ENCODE measurements at places on chromosomes 5 and 9. TPM values are rescaled to one million over a fixed set of nuclear protein-coding genes. Genes with fewer than 3 reads are reported as not detected.

Gene OR13C2
- not detected for total RNA-seq

Gene CCNI2
- total RNA-seq, result not detected

Gene BARHL1
- total RNA-seq, result not detected

Gene SEC16A
- 28.8 TPM for total RNA-seq

- DNase-seq, result no peak
- no peak overlapping the region for H3K4me3 ChIP-seq
- no peaks in the 10 kb centered on the region for H3K27me3 ChIP-seq
- H3K36me3 ChIP-seq, result no peaks in the 10 kb centered on the region
These were observed 308.7 kb downstream of the AGTPBP1 start for GRCh38 chr9:85433046-85433445.

DNA sequence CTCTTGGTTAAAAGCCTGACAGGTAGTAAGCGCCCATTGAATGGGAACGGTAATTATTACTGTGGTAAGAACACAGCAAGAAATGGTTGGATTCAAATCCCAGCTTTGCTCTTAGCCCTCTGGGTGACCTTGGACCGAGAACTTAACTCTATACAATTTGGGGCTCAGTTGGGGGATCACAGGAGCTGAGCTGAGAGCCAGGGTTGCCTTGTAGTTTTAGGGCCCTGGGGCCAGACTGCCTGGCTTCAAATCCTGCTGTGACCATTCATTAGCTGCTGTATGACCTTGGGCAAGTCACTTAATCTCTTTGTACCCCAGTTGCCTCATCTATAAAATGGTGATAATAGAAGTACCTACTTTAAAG, 87.4 kb upstream of the SH3PXD2B start:
- H3K4me3 ChIP-seq, result no peak overlapping the region
- no peak overlapping the region for H3K27ac ChIP-seq
- peak; percentile 1 for DNase-seq

- H3K27ac ChIP-seq, result no peak overlapping the region
- H3K27me3 ChIP-seq, result no peaks in the 10 kb centered on the region
- no peaks in the 10 kb centered on the region for H3K36me3 ChIP-seq
- no peak for DNase-seq
- H3K4me3 ChIP-seq, result no peak overlapping the region
These were observed 45.8 kb downstream of the KIAA1958 start for GRCh38 chr9:112532427-112532826.
